ENCODE measurements at places on chromosomes 7 and 10.
A peak's percentile ranks its signal among the peaks of the same experiment; 100 is the strongest.

DNA sequence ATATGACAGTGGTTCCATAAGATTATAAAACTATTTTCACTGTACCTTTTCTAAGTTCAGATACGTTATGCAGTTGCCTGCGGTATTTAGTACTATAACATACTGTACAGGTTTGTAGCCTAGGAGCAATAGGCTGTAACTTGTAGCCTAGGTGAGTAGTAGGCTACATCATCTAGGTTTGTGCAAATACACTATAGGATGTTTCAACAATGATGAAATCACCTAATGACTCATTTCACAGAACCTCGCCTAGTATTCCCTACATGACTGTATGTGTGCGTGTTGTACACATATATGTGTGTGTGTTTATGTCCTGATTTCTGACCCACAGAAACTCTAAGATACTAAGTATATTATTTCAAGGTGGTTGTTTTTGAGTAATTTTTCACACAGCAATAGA, 139.0 kb downstream of the HERPUD2 start:
- DNase-seq: no peak

- DNase-seq: peak; percentile 25
These were observed 21.2 kb upstream of the SLC35G1 start for GRCh38 chr10:93872375-93873158.

DNA sequence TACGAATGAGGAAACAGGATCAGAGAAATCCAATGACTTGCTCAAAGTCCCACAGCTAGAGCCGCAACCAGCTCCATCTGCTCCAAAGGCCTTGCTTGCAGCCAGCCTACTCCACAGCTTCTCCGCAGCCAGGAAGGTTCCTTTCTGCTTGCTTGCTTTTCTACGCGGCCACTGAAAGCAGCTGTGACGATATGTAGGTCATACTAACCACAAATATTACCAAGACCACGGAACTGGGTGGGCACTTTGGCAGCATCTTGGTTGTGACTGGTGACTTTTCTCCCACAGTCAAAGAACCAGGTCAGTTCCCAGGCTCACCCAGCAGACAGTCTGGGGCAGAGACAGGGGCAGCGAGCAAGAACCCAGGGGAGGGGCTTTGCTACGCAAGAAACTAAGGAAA, 86.4 kb downstream of the FAM53B start:
- no peak for DNase-seq

DNA sequence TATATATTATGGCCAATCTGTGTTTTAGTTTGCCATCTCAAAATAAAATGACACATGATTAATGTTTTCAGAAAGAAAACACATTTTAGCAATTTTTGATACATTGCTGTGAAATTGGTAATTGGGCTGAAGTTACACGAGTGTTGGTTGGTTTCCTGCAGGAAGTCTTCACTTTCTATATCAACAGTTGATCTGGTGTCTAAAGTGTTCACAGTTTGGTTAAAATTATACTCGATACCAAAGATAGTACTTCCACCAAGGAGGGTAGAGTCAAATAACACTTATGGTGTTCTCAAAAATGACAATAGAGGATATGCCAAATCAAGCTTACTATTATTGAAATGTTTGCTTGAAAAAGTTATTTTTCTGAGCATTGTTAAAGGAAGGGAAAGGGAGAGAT, 120.3 kb upstream of the GLCCI1 start:
- DNase-seq: no peak

DNA sequence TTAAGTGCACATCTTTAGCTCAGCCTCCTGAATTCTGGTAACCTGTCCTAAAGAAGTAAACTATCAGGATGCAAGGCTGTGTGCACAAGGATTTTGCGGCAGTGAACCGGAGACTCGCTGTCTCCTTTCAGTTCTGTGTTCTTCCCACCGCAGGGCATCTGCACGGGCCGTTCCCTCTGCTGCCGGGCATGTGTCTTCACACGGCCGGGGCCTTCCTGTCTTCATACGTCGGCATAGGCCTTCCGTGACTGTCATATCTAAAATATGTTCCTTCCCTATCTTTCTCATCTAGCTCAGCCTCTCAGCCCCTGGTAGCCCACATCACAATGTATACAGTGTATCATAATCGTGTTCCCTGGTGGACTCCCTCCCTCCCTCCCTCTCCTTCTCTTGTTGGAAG, 16.4 kb downstream of the PALD1 start:
- DNase-seq: no peak

- DNase-seq: no peak
These were observed 28.7 kb downstream of the GIMAP8 start for GRCh38 chr7:150479023-150479716.

DNA sequence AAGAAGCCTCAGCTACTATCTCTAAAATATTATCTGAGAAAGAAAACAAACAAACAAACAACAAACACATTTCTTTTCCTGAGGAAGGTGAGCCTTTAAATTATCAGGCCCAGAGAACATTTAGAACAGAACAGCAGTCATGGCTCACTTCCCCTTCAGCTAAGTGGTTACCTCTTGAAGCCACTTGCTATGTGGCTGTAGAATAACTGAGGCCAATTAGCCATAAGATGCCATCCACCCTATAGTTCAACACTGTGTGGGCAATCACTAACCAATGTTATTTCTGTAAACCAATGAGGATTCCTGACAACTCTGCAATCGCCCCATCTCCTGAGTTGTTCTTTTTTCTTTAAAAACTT, 3.7 kb upstream of the UPP1 start:
- DNase-seq: no peak

GRCh38 chr10:29896053-29896452, 163.3 kb downstream of the JCAD start:
- no peak for DNase-seq

DNA sequence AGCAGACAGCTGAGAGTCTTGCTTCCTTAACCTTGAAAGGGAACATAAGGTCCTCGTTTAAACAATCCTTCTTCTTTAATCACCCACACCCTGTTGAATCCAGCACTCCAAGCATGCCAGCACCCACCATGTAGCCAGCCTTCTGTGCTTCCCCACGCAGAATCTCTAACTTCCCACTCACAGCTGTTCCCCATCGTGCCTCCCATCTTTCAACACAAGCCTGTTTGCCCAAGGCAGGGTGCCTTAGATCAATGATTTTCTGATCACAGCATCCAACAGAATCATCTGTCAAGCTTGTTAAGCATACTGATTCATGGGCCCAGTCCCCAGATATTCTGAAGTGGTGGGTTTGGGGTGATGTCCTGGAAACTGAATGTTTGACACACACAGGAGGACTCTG, 530.8 kb downstream of the SH2D4B start:
- DNase-seq: no peak

- DNase-seq: no peak
These were observed 36.2 kb upstream of the USP6NL start for GRCh38 chr10:11647676-11648075.

DNA sequence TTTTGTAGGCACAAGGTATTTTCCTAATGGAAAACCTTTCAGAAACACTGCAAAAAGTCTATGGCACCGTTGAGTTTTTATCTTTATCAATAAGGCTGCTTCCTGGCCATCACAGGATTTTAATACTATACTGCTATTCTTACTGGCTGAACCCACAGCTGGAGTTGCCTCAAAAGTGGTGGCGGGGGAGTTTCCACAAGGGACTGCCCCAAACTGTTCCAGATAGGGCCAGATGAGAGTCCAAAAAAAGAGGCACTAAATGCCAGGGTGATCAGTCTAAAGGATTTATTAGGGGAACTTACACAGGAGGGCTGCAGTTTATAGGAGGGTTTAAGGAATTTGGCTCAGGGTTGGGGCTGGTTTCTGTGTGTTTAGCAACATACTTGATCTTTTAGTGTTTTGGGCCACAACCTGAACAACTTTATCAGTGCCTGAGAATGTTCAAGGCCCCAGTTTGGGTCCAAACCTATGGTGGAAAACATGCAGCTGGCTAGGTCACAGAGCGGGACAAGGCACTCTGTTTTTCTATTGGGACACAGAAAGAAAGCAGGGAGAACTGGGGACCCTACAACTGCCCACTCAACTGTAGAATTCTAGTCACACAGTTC, 41.4 kb downstream of the STAM start:
- no peak for DNase-seq

DNA sequence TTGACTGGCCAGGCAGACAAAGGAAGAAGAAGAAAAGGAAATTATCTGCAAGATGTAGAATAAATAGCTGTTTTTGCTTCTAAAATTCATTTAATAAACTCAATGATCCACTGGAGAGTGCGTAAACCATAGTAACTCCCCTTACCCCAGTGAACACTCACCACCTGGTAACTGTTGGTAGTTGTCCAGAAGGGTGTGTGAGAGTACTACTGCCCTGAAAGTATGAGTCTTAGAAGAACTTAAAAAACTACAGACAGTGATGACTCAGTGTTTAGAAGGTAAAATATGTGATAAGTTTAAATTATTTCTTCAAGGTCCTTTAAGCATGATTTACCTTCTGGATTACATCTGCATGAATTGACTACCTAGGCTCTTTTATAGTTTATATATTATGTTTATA, 53.0 kb upstream of the SEMA3A start:
- no peak for DNase-seq

- DNase-seq: no peak
These were observed 27.1 kb upstream of the DNMBP start for GRCh38 chr10:100036850-100037249.
